ENCODE measurements at places on chromosomes 12 and 14.

- DNase-seq = peak; percentile 30
Measured at GRCh38 chr14:29016050-29016900, 249.7 kb downstream of the FOXG1 start.

DNA sequence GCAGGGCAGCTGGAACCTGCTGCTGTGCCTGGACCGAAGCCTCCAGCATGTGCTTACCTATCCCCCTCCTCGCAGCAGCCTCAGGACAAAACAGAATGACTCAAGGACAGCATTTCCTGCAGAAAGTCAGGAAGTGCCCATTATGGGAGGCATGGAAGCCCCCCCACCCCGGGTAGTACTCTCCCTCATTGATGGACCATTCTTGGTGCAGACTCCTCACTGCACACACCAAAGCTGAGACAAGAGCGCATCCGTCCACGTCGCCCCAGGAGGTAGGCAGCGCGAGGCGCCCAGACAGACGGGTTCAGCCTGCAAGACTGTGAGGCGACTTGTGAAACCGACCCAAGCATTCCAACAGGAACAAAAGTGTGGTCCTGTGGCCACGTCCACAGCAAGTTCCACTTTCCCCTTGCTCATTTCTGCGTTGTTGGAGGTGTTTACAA is 243.9 kb upstream of the ATXN7L3B start:
- DNase-seq = no peak

- DNase-seq = no peak
Measured at GRCh38 chr14:30853946-30854345, 20.4 kb upstream of the COCH start.

DNA sequence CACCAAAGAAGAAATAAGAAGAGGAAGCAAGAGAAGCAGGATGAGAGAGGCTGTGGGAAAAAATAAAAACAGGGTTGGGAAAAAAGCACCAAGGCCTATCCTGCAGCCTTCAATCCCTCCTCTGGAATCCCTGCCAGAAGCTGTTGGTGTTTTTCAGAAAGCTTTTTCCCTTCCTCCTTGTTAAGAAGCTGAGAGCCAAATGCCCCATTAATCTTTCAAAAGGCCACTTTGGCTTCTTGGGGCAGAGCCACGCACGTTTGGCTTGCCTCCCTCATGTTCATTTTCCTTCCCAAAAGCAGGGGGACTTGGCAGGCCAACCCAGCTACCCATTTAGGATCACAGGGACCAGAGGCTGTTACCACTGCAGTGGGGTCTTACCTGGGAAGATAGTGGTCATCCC is 365.3 kb downstream of the NUAK1 start:
- no peak for DNase-seq

DNA sequence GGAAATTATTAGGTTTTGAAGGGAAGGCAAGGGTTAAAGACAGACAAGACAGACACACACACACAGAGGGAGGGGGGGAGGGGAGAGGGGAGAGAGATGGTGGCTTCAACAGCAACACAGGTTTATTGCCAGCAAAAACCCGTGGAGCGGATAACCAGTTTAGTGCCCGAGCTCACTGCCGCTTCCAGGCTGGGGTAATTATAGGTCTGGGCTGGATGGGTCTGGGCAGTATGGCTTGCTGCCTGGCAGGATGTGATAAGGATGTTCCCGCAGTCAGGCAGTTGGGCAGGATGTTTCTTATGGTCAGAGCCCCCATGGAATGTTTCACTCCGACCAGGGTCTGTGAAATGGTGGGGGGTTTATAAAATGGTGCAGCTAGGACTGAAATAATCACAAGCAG is 4.4 kb upstream of the TDRD9 start:
- DNase-seq = peak; percentile 59

DNA sequence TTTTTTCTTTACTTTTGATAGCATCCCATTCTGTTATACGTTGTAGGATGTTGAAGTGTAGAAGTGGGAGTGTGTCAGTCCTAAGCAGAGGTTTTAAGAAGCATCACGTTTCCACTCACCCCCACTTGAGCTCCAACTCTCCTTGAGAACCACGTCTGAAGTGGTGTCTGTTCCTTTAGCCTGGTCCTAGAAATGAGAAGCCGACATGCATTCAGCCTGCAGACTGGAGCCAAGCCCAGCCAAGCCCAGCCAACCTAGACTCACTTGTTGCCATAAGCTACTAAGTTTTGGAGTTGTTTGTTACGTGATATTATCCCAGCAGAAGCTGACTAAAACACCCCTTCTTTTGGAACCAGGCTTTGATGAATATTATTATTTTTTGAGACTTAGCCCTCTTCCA is 4.4 kb upstream of the ELK3 start:
- DNase-seq = no peak
